ENCODE measurements at places on chromosomes 11 and 22.

DNA sequence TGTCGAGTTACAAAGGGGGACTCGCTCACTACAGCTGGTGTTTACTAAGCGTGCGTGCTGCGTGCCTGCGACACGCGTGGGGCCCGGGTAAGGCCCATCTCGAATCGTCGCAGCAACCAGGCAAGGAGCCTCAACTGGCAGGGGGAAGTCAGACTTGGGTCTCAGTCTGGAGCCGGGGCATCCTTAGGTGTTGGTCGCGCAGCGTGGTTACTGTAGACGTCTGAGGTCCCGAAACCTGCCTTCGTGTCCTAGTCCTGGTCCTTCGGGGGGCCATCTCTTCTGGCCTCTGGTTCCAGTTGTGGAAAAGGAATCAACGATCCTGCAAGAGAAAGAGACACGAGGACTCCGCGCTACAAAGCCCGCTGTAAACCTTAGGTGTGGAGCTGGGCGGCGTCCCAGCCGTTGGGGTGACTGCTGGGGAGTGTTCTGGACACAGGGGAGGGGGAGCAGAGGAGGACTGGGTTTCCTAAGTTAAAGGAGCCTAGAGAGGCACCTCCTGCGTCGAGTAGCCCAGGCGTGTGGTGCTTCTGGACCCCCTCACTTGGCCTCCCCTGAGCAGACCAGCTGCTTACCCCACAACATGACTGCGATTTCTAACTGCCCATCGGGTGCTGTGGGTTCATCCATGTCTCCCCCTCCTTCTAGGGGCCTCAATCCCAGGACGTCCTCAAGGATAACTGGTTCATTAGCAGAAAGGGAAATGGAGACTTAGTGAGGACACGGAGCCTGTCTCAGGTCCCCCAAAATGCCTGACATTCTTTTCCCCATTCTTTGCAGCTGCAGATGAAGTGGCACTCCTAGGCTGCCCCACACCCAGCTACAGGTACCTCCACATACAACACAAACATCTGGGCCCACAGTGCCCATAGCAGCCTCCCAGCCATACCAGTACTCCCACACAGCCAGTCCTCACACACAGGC is 4.9 kb upstream of the WNT11 start:
- no peak for DNase-seq

DNA sequence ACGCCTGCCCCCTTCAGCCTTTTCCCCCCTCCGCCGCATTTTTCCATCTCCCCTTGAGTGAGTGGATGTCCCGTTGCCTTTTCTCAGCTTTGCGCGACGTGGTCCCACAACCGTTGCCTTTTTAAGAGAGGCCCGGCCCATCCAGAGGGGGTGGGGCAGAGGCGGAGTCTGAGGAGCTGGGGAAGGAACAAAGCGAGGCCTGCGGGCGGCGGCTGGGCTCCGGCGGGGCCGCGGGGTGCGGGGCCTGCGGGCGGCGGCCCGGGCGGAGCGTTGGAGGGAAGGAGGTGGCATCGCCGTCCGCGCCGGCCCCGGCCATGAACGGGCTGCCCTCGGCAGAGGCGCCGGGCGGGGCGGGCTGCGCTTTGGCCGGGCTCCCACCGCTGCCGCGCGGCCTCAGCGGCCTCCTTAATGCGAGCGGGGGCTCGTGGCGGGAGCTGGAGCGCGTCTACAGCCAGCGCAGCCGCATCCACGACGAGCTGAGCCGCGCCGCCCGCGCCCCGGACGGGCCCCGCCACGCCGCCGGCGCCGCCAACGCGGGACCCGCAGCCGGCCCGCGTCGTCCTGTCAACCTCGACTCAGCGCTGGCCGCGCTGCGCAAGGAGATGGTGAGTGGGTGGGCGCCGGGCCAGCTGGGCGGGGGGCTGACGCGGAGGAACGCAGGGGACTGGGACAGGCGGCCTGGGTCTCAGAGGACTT is at the start of gene FAM89B:
TSS of gene FAM89B (plus strand) at position 183 of the 696 bp plus-strand sequence. CDS start at position 315, 132 bp downstream.
- DNase-seq, result peak; percentile 75

DNA sequence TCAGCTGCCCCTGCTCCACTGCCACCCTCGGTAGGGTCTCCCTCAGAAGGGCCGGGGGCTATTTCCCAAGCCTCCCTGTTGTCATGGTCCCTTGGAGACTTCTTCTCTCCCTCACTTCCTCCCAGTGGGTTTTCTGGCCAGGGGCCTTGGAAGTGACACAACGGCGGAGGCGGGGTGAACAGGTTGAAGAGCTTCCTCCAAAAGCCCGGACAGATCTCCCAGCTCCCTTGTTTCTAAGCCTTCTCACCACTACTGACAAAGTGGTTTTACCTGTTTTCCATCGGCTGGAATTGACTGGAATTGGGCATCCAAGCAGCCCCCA is 14.5 kb downstream of the MYH9 start:
- no peak for DNase-seq

DNA sequence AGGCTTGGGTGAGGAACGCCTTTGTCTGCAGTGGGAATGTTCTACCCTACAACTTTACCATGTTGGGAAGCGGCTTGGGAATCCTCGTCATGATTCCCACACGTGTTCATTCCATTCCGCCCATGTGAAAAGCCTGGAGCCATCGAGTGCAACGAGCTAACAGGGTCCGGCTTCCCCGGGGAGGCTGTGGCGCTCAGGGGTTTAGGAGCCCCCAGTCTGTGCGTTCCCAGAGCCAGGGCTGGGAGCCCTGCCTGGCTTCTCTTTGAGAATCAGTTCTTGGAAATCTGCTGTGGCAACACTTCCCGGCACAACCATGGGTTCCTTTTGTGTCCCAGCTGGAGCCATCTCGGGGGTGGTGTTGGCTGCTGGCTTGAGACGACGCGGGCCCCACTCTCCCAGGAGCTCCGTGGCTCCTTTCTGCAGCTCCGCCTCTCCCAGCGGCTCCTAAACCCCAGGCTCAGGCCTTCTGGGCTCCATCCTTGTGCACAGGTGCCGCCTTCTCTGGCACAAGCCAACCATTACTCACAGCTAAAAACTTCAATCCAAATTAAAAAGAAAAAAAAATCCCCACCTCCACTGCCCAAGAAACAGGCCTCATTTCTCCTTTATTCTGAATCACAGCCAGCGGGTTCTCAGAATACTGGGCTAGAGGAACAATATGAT is 18.7 kb upstream of the PPFIA1 start:
- no peak for DNase-seq

GRCh38 chr22:17997456-17997855 is 26.9 kb downstream of the MICAL3 start:
- DNase-seq, result no peak

- no peak for DNase-seq
Observed at GRCh38 chr11:94793822-94794221, 25.7 kb downstream of the AMOTL1 start.

DNA sequence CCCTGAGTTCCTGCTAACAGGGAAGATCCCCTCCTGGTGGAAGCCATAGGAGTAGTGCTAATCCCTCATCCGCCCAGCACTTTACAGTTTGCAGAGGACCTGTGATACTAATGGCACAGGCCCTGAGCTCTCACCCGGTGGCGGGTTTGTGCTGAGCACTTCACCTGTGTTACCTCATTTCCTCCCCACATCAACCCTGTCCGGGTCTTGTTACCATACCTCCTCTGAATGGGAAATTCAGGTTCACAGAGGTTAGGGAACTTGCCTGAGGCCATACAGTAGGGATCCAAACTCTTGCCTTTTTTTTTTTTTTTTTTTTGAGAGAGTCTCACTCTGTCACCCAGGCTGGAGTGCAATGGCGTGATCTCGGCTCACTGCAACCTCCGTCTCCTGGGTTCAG is 25.2 kb downstream of the CAPN1 start:
- no peak for DNase-seq

- no peak for DNase-seq
Observed at GRCh38 chr11:47611348-47611794, 17.2 kb upstream of the C1QTNF4 start.

GRCh38 chr11:57094181-57094935 is 87.4 kb upstream of the LRRC55 start:
- no peak for DNase-seq

DNA sequence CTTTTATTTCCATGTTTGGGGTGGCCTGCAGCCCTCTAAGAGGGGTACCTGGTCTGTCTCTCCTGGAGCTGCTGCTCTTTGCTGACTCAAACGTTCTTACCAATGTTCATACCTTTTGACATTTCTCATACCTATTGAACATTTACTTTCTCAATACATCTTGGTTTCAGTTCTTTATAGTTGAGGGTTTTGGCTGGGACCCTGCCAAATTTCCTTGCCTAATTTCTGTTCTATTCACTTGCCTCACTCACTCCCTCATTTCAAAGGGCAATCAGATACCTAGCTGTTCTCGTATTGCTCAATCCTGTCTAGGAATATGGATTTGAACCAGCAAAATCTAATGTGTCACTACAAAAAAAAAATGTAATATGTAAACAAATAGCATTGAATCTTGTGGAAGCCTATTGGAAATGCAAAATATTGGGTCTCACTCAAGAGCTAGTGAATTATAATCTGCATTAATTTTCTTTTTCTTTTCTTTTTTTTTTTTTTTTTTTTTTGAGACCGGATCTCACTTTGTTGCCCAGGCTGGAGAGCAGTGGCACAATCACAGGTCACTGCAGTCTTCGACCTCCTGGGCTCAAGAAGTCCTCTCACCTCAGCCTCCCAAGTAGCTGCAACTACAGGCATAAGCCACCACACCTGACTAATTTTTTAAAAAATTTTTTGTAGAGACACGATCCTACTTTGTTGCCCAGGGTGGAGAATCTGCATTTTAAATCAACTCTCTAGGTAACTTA is 7.5 kb downstream of the OR6M1 start:
- DNase-seq, result no peak

DNA sequence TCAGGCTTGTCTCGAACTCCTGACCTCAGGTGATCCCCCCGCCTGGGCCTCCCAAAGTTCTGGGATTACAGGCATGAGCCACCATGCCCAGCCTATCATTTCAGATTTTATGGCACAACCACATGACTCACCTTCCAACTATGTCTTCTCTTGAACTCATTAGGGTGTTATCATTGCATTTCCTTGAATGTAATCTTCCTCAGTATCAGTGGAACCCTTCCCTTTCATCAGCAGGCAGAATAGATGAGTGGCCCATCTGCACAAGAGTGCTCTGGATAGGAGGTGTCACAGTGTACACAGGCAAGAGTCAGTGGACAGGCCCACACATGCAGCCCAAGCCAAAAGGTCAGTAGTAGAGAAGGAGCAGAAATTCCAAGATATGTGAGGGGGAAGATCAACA is 29.1 kb upstream of the AQP11 start:
- no peak for DNase-seq

GRCh38 chr11:288478-289397 is at the start of gene PGGHG:
Gene PGGHG (plus strand): TSS chr11:289126. CDS start chr11:289817, 691 bp downstream.
- peak; percentile 36 for DNase-seq

DNA sequence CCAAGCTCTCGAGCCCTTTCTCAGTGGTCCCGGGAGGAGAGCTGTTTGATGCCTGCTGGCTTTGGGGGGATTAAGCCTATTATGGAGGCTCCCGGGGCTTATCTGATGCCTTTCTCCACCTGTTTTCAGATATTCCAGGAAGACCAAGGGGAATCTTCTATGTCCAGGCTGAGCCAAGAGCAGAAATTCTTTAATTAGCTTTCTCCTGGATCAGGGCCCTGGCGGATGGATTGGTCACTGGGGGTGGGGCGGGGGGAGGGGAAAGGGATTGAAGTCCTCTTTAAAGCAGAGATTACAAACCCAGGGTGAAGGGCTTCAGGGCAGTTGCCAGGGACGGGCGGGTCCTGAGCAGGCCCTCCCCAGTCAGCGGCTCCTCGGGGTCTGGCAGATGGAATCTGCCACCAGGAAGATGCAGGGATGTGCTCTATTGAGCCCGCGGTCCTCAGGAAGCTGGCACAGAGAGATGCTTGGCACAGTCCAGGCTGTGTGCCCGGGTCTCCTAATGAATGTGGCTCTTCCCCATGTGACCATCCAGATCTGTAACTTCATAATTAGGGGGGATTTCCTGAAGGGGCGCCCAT is 33.6 kb downstream of the MACROD1 start:
- no peak for DNase-seq

DNA sequence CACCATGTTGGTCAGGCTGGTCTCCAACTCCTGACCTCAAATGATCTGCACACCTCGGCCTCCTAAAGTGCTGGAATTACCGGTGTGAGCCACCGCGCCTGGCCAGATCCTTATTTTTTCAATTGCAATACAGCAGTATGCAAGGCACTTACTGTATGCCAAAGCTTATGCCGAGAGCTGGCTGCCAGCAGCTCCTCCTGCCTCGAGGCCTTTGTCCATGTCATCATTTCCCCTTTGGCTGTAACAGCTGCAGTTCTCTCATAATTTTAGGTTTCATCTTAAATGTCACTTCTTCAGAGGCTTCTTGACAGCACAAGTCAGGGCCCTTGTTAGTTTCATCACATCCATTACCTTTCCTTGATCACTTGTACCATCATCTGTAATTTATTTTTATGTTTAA is 1.5 kb upstream of the SREBF2 start:
- DNase-seq, result no peak

- DNase-seq, result no peak
Observed at GRCh38 chr11:28903716-28904115, 795.5 kb downstream of the METTL15 start.

DNA sequence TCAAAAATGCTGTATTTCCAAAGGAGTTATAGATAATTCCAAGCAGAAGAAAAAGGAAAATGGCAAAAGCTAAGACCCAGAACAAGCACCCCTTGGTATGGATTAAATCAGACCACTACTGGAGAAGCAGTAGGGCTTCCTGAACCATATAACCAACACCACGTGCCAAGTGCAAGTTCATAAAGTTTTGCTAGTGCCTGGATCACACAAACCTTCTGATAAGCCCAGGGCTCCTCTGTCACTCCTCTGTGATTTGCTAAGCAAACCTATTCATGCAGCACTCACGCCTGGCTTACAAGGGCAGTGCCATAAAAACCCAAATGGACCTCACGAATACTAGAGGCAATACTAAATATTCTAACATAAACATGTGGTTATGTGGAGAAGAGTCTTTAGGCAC is 13.3 kb downstream of the LARGE1 start:
- no peak for DNase-seq

DNA sequence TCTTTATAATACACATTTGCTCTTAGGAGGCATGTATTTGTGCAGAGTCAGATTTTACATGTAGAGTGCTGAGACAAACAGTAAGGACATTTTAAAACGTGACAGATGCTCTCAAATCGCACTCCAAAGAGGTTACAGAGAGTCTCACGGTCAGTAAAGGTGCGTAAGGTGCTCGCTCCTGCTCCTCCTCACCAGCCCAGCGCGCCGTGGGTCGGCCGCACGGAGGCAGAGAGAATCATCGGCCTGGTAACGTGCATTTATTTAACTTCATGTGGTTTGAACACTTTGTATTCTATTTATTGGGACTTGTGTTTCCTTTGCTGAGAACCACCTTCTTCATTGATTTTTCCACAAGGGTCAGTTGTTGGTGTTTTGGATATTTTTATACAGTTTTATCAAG is 900.1 kb downstream of the BRD1 start:
- no peak for DNase-seq
